ENCODE measurements at places on chromosomes 1 and 21.
A peak's percentile ranks its signal among the peaks of the same experiment; 100 is the strongest.

DNA sequence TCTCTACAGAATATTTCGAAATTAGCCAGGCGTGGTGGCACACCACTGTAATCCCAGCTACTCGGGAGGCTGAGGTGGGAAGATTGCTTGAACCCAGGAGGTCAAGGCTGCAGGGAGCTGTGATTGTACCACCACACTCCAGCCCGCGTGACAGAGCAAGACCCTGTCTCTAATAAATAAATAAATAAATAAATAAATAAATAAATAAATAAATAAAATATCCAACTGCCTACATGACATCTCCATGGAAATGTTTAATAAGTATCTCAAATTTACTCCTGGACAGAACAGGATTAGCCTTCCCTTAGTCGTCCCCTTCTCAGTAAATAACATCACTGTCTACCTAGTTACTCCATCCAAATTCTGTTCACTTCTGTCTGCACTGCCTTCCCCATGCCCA is 29.0 kb upstream of the KCNN3 start:
- DNase-seq, result no peak

DNA sequence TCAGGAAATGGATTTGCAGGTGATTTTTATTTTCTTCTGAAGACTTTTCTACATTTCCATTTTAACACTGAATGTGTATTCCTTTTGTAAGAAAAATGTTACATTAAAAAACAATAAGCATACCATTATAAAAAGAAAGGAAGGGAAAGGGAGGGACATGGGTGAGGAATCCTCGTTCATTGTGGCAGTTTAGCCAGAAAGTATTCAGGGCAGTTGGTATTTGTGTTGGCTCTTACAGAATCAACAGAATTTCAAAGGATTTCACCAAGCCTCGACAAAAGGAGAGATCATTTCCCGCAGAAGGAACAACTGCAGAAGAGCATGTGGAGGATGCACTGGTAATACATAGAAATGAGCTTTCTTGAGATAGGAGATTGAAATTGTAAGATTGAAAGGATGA is 35.0 kb downstream of the PLD5 start:
- no peak for DNase-seq

DNA sequence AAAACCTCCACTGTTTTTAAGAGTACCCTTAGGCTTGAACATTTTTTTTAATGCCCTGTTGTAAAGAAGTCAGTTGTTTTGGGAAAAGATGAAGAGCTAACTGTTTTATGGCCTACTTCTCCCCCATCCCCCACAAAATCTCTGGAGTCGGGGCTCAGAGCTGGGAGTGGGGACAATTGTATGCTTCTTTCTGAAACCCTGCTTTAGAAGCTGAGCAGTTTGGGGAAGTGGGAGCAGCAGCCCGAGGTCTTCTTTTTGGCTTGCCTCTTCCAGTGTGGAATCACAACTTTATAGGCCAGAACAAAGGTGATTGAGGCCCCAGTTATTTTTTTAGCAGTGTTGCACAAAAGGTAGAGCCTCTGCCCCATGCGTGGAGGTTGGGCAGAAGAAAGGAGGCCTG is 25.2 kb downstream of the PPP2R5A start:
- no peak for DNase-seq

DNA sequence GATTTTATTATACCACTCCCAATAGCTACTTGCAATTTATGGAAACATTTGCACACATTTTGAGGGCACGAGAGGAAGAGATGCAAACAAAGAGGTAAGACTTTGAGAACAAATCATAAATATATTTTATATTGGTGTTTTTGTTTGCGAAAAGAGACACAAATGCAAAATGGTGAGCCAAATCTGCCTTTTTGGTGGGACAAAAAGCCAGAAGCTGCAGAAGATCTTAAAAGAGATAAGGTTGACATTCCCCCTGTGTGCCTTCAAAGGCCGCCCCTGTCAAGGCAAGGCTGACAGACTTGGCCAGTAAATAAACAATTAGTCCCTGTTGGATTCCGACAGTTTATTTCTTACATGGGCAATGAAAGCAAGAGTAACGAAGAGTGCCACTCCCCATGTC is 122.8 kb downstream of the LBR start:
- DNase-seq, result no peak

DNA sequence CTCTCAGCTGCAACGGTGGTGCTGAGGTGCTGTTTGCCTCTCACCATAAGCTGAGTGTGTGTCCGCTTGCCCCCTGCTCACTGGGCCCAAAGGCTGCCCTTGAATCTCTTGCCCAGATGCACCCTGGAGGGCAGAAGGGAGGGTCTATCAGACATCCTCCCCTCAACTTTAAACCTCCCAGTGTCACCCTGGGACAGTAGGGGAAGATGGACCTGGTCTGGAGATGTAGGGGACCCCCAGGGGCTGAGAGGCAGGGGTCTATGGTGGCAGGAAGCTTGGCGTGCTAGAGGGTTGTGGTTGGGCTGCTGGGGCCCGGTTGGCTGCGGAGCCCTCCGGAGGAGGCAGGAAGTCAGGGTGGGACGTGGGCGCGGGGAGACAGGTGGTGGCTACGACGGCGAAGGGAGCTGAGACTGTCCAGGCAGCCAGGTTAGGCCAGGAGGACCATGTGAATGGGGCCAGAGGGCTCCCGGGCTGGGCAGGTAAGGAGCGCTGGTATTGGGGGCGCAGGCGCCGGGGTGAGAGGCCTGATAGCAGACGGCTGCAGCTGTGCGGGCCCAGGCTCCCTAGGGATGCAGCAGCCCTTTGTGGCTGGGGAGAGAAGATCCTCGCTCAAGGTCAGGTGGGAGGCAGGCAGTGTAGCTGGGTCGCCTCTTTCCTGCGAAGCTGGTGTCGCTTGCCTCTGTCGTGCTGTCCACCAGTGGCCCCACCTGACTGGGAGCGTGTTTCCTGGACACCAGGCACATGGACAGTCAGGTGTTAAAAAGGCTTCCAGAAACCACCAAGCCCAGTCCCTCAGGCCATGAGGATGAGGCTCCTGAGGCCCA is at the start of gene LCK:
Gene LCK, plus strand, starts transcription at position 373 of the 824 bp plus-strand sequence. CDS start 23,065 bp downstream, outside the sequence.
- peak; percentile 56 for DNase-seq

GRCh38 chr1:200660719-200661118 is 9.0 kb downstream of the DDX59 start:
- DNase-seq, result no peak

- DNase-seq, result no peak
Measured at GRCh38 chr1:11682799-11683198, 1.9 kb upstream of the MAD2L2 start.
